ENCODE measurements at places on chromosomes 13 and 19.
A peak's percentile ranks its signal among the peaks of the same experiment; 100 is the strongest.

DNA sequence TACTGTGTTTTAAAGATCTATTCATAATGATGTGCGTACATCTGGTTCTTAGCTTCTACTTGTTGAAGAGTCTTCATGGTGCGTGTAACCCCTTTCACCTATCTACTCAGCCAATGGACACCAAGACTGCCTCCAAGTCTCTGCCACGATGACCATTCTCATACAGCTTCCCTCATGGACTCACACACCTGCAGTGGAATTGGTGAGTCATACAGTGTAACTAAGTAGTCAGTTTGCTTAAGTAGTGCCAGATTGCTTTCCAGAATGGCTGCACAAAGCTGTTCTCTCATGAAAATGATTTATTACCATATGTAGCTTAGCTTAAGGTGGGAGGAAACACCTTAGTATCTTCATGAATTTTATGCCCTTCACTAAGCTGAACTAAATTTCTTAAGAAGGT is 112.3 kb downstream of the AKAP11 start:
- no peak for DNase-seq

GRCh38 chr19:17626456-17627015 is 61.6 kb downstream of the UNC13A start:
- no peak for DNase-seq

DNA sequence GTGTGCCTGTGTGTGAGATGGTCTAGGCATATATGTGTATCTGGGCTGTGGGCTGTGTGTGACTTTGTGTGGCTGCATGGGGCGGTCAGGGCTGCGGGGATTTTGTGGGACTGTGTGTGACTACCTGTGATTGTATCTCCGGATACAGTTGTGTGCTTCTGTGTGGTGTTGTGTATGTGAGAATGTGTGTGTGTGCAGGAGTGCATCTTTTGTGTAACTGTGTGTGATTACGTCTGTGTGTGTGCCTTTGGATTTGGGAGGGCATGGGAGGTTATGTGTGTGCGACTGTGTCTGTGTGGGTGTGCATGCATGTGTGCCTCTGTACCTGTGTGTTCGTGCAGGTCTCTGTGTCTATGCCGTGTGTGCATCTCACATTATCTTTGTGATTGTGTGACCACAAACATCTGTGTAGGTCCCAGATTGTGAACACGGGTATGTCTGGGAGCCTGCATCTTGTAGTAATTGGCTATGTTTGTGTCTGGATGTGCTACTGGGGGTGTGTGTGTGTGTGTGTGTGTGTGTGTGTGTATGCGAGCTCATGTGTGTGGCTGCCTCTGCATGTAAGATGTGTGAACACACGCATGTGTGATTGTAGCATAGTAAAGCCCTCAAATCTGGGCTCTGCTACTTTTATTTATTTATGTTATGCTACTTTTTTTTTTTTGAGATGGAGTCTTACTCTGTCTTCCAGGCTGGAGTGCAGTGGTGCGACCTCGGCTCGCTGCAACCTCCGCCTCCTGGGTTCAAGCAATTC is 7.6 kb downstream of the EHD2 start:
- no peak for DNase-seq

DNA sequence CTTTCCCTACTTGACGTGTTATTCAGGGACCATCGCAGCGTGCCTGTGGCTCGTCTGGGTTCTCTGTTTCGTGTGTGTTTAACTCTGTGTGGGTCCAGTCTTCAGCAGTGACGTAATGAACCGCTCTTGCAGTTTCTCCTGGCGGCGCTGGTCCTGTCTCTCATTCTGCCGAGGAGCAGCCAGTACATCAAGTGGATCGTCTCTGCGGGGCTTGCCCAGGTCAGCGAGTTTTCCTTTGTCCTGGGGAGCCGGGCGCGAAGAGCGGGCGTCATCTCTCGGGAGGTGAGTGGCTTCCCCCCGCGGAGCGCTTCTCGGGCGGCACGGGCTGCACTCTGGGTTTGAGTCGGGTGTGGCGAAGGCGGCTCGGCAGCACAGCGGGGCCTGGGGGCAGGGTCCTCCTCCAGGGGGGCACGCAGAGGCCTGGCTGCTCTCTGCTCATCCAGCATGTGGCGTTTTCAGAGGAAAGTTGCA is 36.3 kb upstream of the TFDP1 start:
- DNase-seq: no peak

DNA sequence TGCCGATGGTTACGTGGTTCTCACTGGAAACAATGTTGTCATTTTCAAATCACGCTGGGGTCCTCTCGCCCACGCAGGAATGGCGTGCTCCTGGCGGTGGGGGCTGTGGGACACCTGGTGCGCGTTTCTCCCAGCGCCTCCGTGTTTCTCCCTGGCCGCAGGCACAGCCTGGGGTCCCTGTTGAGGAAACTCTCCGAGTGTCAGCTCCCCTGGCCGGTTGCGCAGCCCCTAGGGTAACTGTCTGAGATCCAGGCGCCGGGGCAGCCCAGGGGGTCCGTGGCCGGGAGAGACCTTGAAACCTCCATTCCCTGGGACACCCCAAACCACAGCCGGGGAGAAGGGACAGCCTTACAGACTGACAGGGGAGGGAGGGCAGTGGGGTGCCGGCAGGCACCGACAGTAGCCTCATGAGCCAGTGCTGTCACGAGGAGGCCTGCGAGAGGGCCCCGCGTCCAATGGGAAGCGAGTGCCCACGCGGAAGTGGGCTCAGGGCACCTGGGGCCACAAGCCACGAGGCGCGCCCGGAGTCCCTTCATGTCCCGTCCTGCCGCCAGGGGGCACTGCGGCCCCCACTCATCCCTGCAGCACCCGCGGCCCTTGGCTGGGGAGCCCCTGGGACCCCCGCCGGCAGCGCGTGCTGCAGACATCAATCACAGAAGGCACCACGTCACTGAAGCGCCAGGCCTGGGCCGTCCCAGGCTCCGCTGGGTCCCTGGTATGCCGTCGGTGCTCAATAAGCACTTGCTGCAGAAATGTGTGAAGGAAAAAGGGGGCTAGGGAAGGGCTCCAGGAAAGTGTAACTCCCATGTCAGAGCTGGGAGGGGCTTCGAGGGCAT is 9.5 kb downstream of the ADAMTSL5 start:
- peak; percentile 73 for DNase-seq

DNA sequence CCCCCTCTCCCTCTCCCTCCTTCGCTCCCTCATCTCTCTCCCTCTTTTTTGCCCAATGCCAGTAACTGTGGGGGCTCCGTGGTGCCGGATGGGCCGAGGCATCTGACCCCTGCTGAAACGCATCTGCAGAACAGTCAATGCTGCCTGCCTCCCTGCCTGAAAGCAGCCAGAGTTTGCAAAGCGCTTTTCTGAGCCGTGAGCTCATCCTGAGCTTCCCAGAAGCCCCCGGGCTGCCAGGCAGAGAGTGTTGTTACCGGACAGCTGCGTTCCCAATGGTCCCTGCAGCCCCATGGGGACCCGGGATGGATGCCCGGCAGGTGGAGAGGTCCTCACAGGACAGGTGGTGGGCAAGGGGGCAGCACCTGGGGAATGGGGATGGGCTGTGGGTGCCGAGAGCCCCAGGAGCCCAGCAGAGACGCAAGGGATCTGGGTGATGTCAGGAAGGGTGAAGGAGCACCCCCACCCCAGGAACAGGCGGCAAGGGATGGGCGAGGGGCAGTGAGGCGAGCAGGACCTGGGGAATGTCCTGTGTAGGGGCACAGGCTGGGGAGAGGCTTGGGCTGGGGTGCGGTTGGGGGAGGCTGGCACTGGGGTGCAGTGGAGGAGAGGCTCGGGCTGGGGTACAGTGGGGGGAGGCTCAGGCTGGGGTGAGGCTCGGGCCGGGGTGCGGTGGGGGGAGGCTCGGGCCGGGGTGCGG is 33.0 kb downstream of the GPX4 start:
- DNase-seq: no peak

Data from erythroblast (primary cell).